ENCODE measurements at places on chromosomes 6 and 20.

- H3K4me1 ChIP-seq, result peaks cover 5% of the 10 kb centered on the region
- no peak overlapping the region for H3K4me3 ChIP-seq
Observed at GRCh38 chr6:111478749-111479148, 4.3 kb downstream of the REV3L start.

GRCh38 chr6:6661191-6661590, 72.7 kb downstream of the LY86 start:
- no peaks in the 10 kb centered on the region for H3K27me3 ChIP-seq
- DNase-seq, result no peak
- H3K27ac ChIP-seq, result no peak overlapping the region
- H3K4me1 ChIP-seq, result no peaks in the 10 kb centered on the region

- H3K4me1 ChIP-seq, result no peaks in the 10 kb centered on the region
- no peak overlapping the region for H3K27ac ChIP-seq
- H3K27me3 ChIP-seq, result no peaks in the 10 kb centered on the region
- DNase-seq, result no peak
Observed at GRCh38 chr6:70563530-70563929, 3.2 kb upstream of the SDHAF4 start.

GRCh38 chr6:82216549-82216948, 31.0 kb downstream of the IBTK start:
- peaks cover 14% of the 10 kb centered on the region for H3K36me3 ChIP-seq
- H3K27ac ChIP-seq, result no peak overlapping the region
- no peak for DNase-seq
- no peaks in the 10 kb centered on the region for H3K27me3 ChIP-seq
- H3K4me3 ChIP-seq, result no peak overlapping the region

- H3K36me3 ChIP-seq, result no peaks in the 10 kb centered on the region
- no peak overlapping the region for H3K27ac ChIP-seq
- no peak overlapping the region for H3K4me3 ChIP-seq
Observed at GRCh38 chr6:7649037-7649810, 59.2 kb downstream of the SNRNP48 start.

DNA sequence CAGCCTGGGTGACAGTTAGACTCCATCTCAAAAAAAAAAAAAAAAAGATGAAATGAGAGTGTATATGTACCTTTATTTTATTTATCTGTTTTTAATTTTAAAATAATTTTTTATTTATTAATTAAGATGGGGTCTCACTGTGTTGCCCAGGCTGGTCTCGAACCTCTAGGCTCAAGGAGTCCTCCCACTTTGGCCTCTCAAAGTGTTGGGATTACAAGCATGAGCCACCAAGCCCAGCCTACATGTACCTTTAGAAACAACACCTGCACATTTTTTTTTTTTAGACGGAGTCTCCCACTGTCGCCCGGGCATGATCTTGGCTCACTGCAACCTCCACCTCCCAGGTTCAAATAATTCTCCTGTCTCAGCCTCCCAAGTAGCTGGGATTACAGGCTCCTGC, 12.1 kb upstream of the PARD6B start:
- no peaks in the 10 kb centered on the region for H3K4me1 ChIP-seq
- no peak for DNase-seq
- H3K36me3 ChIP-seq, result no peaks in the 10 kb centered on the region
- H3K27me3 ChIP-seq, result no peaks in the 10 kb centered on the region
- no peak overlapping the region for H3K4me3 ChIP-seq

GRCh38 chr6:85006362-85006761, 242.0 kb upstream of the TBX18 start:
- no peak overlapping the region for H3K27ac ChIP-seq
- no peaks in the 10 kb centered on the region for H3K4me1 ChIP-seq
- no peaks in the 10 kb centered on the region for H3K27me3 ChIP-seq
- no peak overlapping the region for H3K4me3 ChIP-seq
- DNase-seq, result no peak

DNA sequence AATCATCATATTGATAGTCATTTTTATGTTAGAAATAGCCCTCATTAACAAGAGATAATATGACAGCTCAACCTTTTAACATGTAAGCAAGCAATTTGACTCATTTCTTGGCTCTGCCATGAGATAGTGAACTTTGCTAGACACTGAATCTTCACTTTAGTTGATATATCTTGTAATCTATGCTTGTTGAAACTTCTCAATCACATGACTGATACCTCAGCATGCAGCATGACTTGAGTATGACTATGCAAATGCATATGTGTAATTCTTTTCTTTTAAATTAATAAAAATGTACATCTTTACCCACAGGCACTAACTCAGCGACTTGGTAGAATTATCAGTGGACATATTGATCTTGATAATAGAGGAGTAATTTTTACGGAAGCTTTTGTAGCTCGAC, 6.6 kb downstream of the UFL1 start:
- no peak overlapping the region for H3K27ac ChIP-seq
- no peaks in the 10 kb centered on the region for H3K36me3 ChIP-seq
- no peaks in the 10 kb centered on the region for H3K27me3 ChIP-seq
- no peak overlapping the region for H3K4me3 ChIP-seq
- DNase-seq, result no peak
- H3K4me1 ChIP-seq, result peaks cover 2% of the 10 kb centered on the region

DNA sequence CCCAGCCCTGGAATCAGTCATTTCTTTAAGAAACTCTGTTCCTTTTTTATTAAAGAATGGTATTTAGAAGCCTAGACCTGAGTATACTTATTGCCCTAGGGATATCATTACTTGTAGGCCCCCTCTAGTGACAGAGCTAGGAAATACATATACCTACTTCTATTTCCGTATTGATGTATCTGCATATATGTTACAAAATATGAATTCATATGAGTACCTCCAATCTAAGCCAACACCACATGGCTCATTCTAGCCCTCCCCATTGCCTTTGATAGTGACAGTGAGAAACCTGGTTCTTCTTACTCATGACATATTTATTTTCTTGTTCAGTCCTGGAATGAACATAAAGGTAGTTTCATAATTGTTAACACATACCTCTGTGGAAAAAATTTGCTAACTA, 137.2 kb downstream of the FARS2 start:
- DNase-seq, result no peak
- no peaks in the 10 kb centered on the region for H3K4me1 ChIP-seq
- H3K4me3 ChIP-seq, result no peak overlapping the region
- no peak overlapping the region for H3K27ac ChIP-seq
- H3K36me3 ChIP-seq, result no peaks in the 10 kb centered on the region

DNA sequence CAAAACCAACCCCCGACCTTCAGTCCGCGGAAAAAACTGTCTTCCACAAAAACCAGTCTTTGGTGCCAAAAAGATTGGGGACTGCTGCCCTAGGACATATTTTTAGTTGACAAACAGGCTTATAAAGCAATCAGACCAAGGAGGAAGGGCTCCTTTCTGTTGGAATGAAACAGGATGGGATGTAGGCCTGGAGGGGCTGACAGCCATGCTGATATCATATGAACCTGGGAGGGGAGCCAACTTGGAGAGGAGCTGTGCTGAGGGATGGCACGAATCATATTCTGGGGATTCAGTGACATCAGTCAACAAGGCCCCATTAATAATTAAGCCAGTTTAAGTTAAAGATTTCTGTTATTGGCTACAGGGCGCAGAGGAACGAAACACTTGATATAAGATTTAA, 225.4 kb upstream of the TSHZ2 start:
- no peak overlapping the region for H3K4me3 ChIP-seq
- DNase-seq, result no peak
- no peaks in the 10 kb centered on the region for H3K36me3 ChIP-seq
- H3K27me3 ChIP-seq, result no peaks in the 10 kb centered on the region
- H3K27ac ChIP-seq, result no peak overlapping the region

DNA sequence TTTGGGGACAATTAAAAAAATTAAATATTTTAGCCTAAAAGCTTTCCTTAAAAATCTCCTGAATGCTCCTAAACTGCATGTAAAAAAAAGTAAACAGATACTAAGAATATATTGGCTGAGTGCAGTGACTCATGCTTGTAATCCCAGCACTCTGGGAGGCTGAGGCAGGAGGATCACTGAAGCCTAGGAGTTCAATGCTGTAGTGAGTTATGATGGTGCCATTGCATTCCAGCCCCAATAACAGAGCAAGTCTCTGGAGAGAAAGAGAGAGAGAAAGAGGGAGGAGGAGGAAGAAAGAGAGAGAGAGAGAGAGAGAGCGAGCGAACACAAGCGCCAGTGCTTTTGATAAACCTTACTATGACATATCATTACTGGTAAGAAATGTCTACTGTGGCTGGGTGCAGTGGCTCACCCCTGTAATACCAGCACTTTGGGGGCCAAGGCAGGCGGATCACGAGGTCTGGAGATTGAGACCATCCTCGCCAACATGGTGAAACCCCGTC, 58.8 kb downstream of the FKBP5 start:
- no peaks in the 10 kb centered on the region for H3K36me3 ChIP-seq
- DNase-seq, result no peak
- no peak overlapping the region for H3K4me3 ChIP-seq
- no peaks in the 10 kb centered on the region for H3K27me3 ChIP-seq
- H3K27ac ChIP-seq, result no peak overlapping the region
- H3K4me1 ChIP-seq, result no peaks in the 10 kb centered on the region

GRCh38 chr20:40287683-40288082, 401.4 kb downstream of the MAFB start:
- no peak overlapping the region for H3K4me3 ChIP-seq
- no peaks in the 10 kb centered on the region for H3K27me3 ChIP-seq
- H3K36me3 ChIP-seq, result no peaks in the 10 kb centered on the region
